GM12865 (cell line): ENCODE measurements at places on chromosomes 2 and 18.
A peak's percentile ranks its signal among the peaks of the same experiment; 100 is the strongest.

GRCh38 chr2:203105996-203106395 is 91.3 kb downstream of the NBEAL1 start:
- DNase-seq, result no peak

GRCh38 chr2:109513749-109514588 is 99.8 kb downstream of the SEPTIN10 start:
- DNase-seq, result peak; percentile 96

DNA sequence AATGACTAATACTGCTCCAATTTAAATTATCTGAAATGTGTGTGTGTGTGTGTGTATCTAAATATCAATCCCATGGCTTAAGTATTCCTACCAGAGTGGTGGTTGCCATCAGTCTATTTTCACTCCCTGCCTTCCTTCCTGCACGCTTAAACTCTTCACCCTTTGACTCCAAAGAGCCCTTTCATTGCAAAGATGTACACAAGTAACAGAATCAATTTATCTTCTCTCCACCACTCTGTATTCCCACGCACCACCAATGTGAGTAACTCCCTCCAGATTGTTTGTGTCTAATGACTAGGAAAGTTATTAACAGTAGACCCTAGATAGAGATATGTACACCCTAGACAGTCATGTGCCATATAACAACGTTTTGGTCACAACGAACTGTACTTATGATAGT is 42.8 kb downstream of the ARL6IP6 start:
- DNase-seq, result no peak

GRCh38 chr2:46369783-46370182 is 72.6 kb downstream of the EPAS1 start:
- no peak for DNase-seq

- no peak for DNase-seq
Measured at GRCh38 chr2:212997526-212998020, 153.8 kb downstream of the IKZF2 start.

GRCh38 chr18:59681521-59682004 is 15.7 kb downstream of the CCBE1 start:
- DNase-seq, result no peak

DNA sequence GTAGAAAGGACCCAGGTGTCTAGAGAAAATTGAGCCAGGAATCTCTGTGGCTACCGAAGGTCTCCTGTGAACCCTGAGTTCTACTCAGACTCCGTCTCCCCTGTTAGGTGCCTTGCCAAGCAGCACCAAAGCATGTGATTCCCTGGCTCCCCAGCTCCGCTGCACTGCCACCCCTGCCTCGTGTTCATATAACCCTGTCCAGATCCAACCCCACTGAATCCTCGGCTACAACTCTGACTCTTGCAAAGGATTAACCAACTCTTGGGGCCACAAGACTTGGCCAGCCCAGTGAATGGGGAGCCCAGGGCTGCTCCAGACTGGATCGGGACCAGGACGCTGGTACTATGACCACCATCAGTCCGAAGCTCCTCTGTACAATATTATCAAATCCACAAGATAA is 37.3 kb upstream of the ACAA2 start:
- DNase-seq, result no peak

GRCh38 chr2:219116776-219117646 is 43.6 kb downstream of the NHEJ1 start:
- no peak for DNase-seq

DNA sequence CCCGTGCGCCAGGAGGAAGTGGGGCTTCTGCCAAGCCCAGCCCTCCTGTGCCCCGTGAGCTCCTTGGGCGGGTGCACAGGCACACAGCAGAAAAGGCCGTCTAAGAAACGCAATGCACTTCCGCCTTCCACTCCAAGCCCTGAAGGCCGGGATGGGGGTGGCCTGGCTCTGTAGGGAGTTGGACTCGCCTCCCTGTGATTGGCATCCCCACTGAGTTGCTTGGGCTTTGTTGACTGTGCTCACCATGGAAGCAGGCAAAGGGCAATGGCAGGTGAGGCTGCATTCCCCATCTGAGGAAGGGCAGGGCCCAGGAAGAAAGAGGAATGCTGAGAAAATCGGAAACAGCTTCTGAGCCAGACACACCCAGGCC is 66.8 kb downstream of the CRACDL start:
- no peak for DNase-seq

GRCh38 chr18:79068341-79068936 is 755 bp upstream of the ATP9B start:
- DNase-seq, result peak; percentile 52

GRCh38 chr2:14616342-14616741 is 16.2 kb upstream of the LRATD1 start:
- DNase-seq, result no peak

GRCh38 chr2:43343573-43344304 is 117.3 kb upstream of the ZFP36L2 start:
- DNase-seq, result no peak

GRCh38 chr2:10054424-10054823 is 11.1 kb downstream of the KLF11 start:
- no peak for DNase-seq

GRCh38 chr18:36702401-36703013 is 126.3 kb downstream of the TPGS2 start:
- DNase-seq, result no peak

DNA sequence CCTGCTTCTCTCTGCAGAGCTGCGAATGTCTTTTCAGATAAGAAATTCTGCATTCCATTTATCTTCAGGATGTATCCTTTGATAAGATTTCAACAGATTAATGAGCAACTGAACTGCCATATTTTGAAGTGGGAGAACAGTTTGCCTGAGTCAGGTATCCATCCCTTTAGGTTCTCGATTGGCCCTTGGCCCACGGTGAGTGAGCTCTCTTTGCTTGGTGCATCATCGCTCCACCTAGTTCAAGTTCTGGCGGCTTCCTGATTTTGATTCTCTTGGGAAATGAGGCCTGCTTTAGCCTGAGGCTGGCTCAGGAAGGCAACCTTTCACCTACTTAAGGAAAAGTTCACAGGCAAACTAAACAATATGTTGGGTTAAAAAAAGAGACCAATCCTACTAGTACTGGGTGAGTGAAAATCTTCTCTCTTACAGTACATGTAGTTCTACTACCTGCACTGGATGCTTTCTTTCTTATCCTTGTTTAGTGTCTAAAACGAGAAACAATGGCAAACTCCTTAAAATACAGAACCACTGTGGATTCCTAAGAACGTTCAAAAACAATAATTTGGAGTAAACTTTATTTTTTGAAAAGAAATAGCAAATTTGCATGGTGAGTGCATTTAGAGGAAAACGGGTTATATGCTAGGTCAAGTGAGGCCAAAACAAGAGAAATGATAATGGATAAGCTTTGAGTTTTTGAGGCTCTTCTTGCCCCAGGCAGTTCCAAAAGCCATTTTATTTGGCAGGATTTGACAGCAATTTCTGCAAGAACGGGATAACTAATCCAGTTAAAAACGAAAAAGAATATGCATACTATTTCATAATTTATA is 837 bp upstream of the ACSL3 start:
- no peak for DNase-seq

- DNase-seq, result no peak
Measured at GRCh38 chr2:203002054-203002821, 12.4 kb upstream of the NBEAL1 start.

DNA sequence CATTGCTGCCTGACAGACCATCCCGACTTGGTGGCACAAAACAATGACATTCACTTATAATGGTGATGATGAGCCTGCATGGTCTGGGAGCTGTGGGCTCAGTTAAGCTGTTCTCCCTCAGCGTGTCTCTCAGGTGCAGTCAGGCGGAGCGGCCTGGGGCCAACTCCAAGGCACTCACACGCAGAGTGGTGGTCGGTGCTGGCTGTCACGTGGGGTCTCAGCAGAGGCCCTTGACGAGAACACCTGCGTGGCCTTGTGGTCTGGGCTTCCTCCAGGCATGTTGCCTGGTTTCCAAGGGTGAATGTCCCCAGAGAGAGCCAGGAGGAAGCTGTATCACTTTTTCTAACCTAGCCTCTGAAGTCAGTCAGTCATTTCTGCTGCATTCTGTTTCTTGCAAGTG is 29.8 kb downstream of the ARMC9 start:
- peak; percentile 93 for DNase-seq

DNA sequence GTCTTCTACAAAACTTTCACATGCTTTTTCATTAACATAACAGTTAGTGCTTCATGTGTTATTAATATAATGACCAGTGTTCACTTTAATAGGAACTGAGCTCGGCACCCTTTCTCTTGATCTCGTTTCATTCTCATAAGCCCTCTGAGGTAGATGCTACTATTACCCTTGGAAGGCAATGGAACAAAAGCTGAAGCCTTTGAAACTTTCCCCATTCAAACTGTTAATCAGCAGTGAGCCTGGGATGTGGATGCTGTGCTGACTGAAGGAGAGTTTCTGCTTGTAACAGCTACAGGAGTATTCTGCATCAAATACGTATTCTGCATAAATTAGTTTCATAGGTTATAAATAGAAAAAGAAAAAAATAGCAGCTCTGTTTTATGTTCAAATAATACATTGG is 904.0 kb upstream of the CDH2 start:
- no peak for DNase-seq

GRCh38 chr2:53353135-53354114 is 414.2 kb upstream of the CHAC2 start:
- no peak for DNase-seq

- DNase-seq, result no peak
Measured at GRCh38 chr2:234711308-234711707, 214.4 kb upstream of the ARL4C start.

DNA sequence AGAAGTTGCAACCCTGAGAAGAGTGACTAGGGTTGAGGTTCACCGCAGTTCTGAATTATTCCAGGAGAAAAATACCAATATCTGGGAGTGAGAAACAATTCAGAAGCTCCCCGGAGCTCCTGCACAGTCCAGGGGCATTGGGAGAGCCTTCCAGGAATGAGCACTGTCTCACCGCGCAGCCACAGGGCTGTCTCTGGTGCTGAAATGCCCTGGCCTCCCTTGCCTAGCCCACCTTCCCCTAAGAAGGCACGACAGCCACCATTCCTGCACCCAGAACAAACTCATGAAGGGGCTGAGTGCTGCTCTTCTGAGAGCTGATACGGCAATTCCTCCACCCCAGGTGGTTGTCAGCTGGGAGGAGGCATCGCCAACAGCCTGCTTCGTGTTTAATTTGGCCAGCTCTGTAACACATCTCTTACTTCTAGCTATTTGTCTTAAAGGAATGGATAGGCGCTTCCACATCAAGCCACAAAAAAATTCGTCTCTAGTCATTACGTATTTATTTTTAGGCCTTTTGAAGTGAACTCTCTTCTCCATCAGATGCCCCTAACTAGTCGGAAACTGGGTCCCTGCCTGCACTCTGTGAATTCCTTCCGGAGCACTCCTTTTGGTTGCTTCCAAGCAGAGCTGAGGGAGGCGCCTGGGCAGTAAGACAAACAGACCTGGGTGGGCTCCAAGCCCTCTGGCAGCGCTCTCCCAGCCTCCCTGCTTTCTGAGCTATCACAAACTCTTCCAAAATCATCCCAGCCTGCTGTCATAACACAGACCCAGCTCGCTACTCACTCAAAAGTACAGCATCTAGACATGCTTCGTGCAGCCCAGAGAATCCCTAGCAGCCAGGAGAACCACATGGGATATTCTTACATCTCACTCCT is 120.5 kb upstream of the CCDC68 start:
- no peak for DNase-seq

DNA sequence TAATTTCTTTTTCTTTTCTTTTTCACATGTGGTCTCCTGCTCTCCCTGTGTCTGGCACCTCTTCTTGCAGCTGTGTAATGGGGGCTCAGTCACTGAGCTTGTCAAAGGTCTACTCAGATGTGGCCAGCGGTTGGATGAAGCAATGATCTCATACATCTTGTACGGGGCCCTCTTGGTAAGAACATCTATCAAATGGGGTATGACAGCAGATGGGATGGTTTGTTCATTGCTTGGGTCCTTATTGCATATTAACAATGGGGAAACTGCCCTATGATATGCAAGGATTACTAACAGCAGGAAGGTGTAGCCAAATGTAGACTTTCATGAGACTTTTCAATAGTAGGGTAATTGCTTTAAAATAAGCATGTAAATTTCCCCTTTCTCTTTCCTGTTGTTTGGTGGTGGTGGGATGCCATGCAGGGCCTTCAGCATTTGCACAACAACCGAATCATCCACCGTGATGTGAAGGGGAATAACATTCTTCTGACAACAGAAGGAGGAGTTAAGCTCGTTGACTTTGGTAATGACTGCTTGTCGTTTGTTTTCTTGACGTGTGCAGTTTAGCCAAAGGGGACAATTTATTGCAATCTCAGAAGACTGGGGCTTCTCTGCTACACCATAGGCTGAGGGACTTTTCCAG is 36.5 kb downstream of the MYO3B start:
- peak; percentile 51 for DNase-seq

- DNase-seq, result no peak
Measured at GRCh38 chr2:231399853-231400680, 4.6 kb downstream of the B3GNT7 start.

- DNase-seq, result no peak
Measured at GRCh38 chr2:121483846-121484245, 46.8 kb upstream of the RNU4ATAC start.

DNA sequence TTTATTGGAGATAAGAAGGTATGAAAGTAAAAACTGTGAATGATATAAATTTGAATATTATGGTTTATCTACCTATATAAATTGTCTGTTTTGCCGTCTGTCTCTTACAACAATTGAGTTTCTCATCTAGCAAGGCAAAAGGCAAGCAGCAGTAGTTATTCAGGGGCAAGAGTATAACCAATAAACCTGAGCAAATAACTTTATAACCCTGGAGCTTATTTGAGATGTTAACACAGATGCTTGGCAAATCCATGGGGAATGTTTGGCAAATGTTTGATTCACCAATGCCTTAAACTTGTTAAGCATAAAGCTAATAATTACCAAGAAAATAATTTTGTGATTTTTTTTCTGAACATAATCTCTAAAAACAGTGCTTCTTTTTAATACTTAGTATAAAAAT is 9.9 kb upstream of the EPHA4 start:
- DNase-seq, result no peak

GRCh38 chr2:46387886-46388515 is 90.8 kb downstream of the EPAS1 start:
- DNase-seq, result no peak

DNA sequence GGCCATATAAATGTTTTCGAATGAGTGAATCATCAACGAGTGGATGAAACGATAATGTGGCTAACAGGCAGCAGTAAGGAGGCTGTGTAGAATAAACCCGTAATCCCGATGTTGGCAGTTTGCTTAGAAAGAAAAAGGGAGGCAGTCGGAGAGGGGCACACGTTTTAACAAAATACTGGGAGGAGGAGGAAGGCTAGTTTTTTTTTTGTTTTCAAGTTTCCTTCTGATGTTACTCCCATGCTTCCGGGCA is 476 bp upstream of the MSH2 start:
- DNase-seq, result no peak

GRCh38 chr18:79933765-79934164 is 17.7 kb downstream of the SLC66A2 start:
- no peak for DNase-seq

GRCh38 chr2:108184419-108184818 is 55.3 kb upstream of the SULT1C3 start:
- DNase-seq, result peak; percentile 28

DNA sequence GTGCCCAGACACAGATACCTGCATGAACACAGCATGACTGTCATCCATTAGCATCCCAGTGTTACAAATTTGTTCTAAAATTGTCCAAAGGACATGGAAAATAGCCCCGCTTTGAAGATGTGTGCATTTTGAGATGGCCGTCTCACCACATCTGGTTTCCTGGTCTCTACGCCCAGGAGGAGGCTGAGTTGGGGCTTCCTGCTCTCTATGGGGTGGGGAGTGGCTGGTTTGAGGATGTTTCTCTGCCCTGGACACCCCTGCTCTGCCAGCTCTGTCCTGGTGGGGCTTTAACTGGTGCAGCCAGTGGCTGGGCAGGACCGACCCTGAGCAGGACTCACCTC is 74.6 kb upstream of the SMAD7 start:
- DNase-seq, result no peak

- DNase-seq, result no peak
Measured at GRCh38 chr2:98538280-98539041, 69.9 kb downstream of the COA5 start.
